EL (cell line): ENCODE measurements at places on chromosomes 2 and 18.

GRCh38 chr2:137797641-137798040 lies 166.6 kb upstream of the HNMT start:
- no peak for DNase-seq

GRCh38 chr2:48733067-48733503 lies 22.4 kb downstream of the LHCGR start:
- DNase-seq: no peak

DNA sequence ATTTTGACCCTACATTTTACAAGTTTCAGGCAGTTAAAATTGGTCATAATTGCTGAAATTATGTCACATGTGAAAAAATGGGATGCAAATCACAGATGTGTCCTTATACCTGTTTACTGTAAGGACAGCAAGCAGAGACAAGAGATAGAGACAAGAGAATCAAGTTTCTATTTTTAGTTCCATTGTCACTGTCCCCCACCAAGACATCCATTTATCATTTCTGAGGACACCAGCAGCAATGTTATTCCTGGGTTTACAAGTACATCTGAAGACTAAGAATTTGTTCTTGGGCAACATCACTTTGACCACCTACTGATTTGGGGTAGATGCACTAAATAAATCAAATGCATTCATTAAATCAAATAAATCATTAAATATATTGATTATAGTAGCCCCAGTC lies 1111.7 kb downstream of the DPP10 start:
- no peak for DNase-seq

DNA sequence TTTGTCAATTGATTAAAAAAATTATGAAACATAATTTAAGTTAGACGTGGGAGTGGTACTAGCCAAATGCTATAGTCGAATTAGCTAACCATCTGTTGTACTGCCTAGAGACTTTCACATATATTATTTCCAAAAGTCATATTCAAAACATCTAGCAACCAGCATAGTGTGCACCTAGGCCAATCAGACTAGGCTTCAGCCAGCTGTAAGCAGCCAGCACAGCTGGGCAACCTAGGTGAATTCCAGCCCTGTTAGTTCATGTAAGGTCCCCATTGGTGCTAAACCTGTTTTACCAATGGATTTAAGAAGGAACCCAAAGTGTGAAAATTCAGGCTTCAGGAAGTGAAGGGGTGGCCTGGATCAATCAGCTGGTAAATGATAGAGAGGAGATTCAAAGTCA lies 144.3 kb downstream of the BCL2 start:
- no peak for DNase-seq

GRCh38 chr2:183604065-183604464 lies 479.8 kb downstream of the NUP35 start:
- no peak for DNase-seq

DNA sequence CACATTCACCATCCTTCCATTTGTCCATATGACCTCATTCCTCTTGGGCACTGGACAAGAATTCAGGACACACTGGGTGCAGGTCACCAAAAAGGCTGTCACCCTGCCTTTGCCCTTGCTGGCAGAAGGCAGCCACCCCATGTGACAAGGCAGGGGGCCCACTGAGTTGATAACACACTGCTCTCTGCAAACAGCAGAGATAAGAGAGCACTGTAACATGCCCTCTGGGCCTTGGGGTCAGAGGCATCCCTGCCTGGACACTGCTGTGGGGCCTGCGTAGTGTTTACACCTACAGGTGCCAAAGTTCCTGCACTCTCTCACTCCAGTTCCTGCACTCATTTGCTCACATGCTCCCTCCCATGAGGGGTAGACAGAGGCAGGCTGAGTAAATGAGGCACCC lies 344.7 kb upstream of the TCF4 start:
- DNase-seq: no peak
